ENCODE measurements at places on chromosomes 1 and 21. TPM values are rescaled to one million over a fixed set of nuclear protein-coding genes. Genes with fewer than 3 reads are reported as not detected.

The WNT9A gene
- total RNA-seq, result 0.27 TPM

The TRIM67 gene
- total RNA-seq, result not detected

The PRAMEF1 gene
- not detected for total RNA-seq

The PAX7 gene
- not detected for total RNA-seq

The CRP gene
- not detected for total RNA-seq

The TMEM240 gene
- 0.39 TPM for total RNA-seq

The ERICH3 gene
- not detected for total RNA-seq

All from T-helper 1 cell treated with Interleukin-12 subunit alpha and Interleukin-12 subunit beta and Interleukin-4 antibody, amounts not matched to agents 30 ng/mL and 1 ng/mL, for 36 hours (primary cell).